ENCODE measurements at places on chromosomes 11 and 22. TPM values are rescaled to one million over a fixed set of nuclear protein-coding genes. Genes with fewer than 3 reads are reported as not detected.

GRCh38 chr22:19120829-19121630 is 1.2 kb downstream of the DGCR2 start:
- DNase-seq: peak; percentile 94

GRCh38 chr22:50027639-50028537 is 15.3 kb upstream of the IL17REL start:
- DNase-seq: peak; percentile 93

- DNase-seq: no peak
These were observed 21.8 kb upstream of the UPB1 start for GRCh38 chr22:24473284-24473683.

- DNase-seq: peak; percentile 47
These were observed 6.0 kb downstream of the CBX6 start for GRCh38 chr22:38866024-38866398.

DNA sequence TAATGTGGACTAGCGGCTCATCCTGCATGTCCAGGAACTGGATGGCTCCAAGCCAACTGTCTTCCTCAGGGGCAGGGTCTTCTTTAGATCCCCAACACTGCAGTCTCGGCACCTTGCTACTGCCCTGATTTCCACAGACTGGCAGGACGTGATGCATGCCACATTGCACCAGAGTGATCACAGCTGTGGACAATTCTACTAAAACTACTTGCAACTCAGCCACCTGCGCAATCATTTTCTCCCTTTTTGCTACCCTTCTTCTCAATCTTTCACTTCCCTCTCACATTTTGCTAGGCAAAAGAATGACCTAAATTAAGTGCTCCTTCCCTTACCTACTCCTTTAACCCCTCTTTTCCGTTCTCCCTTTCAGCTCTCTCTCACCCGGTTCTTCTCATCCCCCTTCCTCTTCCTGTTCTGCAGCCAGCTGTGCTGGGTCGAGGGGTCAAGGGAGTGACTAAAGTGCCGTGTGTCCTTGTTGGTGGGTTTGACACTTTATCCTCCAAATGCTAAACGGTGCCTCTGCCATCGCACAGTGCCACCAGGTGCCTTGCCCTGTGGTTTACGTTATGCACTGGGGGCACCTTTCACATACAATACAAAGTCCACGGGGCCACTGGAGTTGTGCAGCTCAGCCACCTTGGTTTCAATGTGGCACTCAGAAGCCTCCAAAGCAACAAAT is 11.5 kb upstream of the PEX26 start:
- peak; percentile 47 for DNase-seq

DNA sequence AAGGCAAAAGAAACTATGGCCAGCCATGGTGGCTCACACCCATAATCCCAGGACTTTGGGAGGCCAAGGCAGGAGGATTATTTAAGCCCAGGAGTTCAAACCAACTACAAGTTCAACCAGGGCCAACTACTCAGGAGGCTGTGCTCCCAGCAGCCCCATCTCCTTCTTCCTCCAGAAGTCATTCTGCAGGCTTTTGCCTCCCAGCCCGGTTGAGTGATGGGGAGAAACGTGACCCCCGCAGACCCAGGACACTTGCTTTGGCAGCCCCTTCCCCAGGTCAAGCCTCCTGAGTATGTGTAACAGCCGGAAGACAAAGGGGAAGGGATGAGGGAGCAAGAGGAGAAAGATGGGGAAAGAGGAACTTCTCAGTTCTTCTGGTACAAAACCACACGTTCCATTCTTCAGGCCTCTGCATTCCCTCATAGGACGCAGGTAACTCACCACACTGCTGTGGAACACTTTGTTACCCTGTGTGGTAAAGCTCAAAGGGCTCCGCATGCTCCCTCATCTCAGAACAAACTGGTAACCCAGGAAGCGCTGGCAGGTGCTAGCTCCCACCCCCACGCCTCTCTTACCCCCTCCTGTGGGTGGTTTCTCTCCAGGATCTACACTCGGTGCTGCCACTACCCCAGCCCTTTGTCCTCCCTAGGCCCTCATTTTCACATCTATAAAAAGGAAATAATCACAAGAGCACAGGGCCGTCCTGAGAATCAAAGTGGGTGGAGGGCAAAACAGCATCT is 4.0 kb downstream of the SULT4A1 start:
- peak; percentile 32 for DNase-seq

GRCh38 chr11:86969258-86969657 is 14.1 kb upstream of the FZD4 start:
- DNase-seq: peak; percentile 15

GRCh38 chr11:63920126-63920938 is 3.4 kb upstream of the RCOR2 start:
- DNase-seq: peak; percentile 92

- DNase-seq: peak; percentile 95
These were observed 10.9 kb downstream of the PIM3 start for GRCh38 chr22:49971232-49972162.

GRCh38 chr11:14687943-14688627 is 44.5 kb downstream of the PDE3B start:
- no peak for DNase-seq

GRCh38 chr22:46006379-46007002 is 29.5 kb upstream of the WNT7B start:
- DNase-seq: peak; percentile 99

- peak; percentile 49 for DNase-seq
These were observed 87.7 kb downstream of the PDE2A start for GRCh38 chr11:72586321-72587090.

GRCh38 chr22:23777776-23778576 is 5.3 kb downstream of the MMP11 start:
- peak; percentile 80 for DNase-seq

ZP1 gene
- 0.36 TPM for total RNA-seq

PATE1 gene
- not detected for total RNA-seq

ISX gene
- total RNA-seq: not detected

OR6A2 gene
- 0.59 TPM for total RNA-seq

NELL1 gene
- not detected for total RNA-seq

OR4B1 gene
- not detected for total RNA-seq

CARD18 gene
- total RNA-seq: not detected

All from osteoblast (primary cell).